ENCODE measurements at places on chromosomes 6 and 20. TPM values are rescaled to one million over a fixed set of nuclear protein-coding genes. Genes with fewer than 3 reads are reported as not detected.

Gene SLC24A3
- polyA plus RNA-seq: 12.6 TPM

Gene SAMD10
- polyA plus RNA-seq: 3.1 TPM

Gene MYB
- 0.66 TPM for polyA plus RNA-seq

Gene TUBB2B
- 55.2 TPM for polyA plus RNA-seq

Gene DST
- polyA plus RNA-seq: 152 TPM

Measured in muscle of back (tissue), 13 donors.